AG04450 (cell line): ENCODE measurements at places on chromosomes 2 and 18.

GRCh38 chr18:2513616-2514015, 57.7 kb downstream of the METTL4 start:
- DNase-seq, result no peak

- DNase-seq, result no peak
Measured at GRCh38 chr2:226798422-226799210, 1.0 kb downstream of the IRS1 start.

GRCh38 chr2:54329482-54330161, 73.6 kb upstream of the TSPYL6 start:
- no peak for DNase-seq

- no peak for DNase-seq
Measured at GRCh38 chr2:8059794-8060193, 622.1 kb upstream of the ID2 start.
